ENCODE measurements at places on chromosomes 7 and 10.

GRCh38 chr7:98681951-98682350, 64.9 kb downstream of the NPTX2 start:
- no peak for DNase-seq

DNA sequence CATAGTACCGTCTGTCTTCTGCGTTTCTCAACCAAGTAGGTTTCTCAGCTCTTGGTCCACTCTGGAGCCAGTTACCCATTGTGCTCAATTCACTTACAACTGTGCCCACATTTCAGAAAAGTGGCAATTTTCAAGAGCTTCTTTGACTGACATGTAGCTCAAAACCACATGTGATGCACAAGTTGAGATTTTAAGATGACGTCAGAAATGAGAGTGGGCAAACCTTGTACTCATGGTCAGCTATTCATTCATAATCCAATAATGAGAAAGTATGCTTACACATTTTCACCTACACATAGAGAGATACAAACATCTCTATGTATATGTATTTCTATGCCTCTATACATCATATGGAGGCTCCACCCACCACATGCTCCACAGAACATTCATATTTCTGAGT, 487.2 kb upstream of the AKR1E2 start:
- no peak for DNase-seq

GRCh38 chr10:5547931-5548660, 23.3 kb downstream of the CALML3 start:
- DNase-seq = no peak

DNA sequence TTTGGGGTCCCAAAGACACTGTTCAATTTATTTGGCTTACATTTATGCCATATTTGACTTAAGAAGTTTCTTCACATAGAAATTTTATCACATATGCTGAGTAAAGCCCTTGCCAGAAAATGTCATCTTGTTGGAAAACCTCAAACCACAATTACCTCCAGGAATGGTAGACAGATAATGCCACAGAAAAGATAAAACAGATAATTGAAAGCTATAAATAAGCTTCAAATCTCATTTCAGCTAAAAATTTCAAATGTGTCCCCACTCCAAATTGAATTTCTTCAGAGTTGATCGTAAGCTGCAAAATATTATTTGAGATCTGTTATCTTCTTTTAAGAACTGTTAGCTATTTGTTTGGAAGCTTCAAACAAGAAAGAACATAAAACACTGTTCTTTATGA, 176.4 kb upstream of the PTN start:
- DNase-seq = no peak

DNA sequence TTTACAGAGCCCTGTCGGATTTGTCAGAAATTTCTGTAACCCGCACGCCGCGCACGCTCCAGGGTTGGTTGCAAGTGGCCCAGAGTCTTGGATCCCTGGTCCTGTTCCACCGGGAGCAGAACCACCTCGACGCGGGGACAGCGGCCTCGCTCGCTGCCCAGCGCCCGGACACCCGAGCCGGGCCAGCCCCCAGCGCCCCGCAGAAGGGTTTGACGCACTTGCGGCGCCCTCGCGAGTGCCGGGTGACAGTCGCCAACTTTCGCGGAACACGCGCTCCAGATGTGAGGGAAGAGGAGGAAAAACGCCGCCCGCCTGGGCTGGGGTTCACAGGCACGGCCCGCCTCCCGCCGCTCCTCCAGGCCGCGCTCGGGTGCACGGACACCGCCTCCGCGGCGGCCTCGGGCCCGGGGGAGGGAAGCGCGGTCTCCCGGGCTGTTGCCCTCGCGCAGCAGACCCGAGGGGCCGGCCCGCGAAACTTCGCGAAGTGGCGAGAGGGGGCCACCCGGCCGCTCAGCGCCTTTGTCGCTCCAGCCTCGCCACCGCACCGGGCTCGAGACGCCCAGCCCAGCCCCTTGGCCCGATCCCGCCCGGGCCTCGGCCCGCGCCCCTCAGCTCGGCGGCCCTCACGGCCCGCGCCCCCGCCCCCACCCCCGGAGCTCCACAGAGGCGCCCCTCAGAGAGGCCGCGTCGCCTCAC, 514 bp downstream of the RNF216 start:
- no peak for DNase-seq

DNA sequence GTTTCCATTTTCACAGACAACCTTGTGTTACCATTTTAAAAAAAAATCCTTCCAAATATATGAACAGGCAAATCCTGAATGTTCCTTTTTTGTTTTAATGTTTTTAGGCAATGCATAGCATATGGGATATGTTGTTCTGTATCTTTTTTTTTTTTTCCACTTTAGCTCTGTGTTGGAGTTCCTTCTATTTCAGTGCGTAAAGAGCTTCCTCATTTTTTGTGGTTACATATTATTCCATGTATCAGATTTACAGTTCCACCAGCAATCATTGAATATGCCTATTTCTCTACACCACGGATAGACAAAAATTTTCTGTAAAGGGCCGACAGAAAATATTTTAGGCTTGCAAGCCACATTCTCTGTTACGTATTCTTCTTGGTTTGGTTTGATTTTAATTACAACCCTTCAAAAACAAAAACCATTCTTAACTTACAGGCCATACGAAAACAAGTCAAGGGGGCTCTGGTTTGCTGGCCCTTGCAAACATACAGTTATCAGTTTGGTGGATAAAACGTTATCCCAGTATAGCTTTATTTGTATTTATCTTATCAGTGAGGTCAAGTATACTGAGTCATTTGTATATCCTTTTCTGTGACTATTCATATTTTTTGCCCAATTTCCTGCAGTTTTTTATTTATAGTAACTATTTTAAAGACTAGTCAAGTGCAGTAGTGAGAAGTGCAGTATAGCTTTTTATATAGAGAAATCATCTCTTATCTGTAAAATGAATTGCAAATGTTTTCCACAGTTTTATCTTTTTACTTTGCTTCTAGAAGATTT, 55.7 kb downstream of the RALA start:
- no peak for DNase-seq

DNA sequence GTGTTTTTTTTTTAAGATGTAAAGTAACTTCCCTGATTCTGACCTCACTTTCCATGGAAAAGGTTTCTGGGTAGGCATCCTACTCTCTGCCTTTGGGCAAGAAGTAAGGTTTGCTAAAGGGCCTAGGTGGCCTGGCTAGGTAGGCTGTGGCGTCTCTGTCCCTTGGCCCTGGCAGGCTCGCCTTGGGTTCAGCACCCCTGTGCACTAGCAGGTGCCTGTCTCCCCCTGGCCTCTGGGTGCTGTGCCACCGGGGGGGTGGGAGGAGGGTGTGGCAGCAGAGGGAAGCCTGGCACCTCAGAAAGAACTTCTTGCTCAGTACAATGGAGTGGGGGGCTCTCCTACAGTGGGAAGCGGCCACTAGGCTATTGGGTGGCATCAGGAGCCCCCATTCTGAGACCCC, 14.0 kb downstream of the TECPR1 start:
- no peak for DNase-seq

- no peak for DNase-seq
These were observed 83.8 kb upstream of the MACROH2A2 start for GRCh38 chr10:69968830-69969229.

DNA sequence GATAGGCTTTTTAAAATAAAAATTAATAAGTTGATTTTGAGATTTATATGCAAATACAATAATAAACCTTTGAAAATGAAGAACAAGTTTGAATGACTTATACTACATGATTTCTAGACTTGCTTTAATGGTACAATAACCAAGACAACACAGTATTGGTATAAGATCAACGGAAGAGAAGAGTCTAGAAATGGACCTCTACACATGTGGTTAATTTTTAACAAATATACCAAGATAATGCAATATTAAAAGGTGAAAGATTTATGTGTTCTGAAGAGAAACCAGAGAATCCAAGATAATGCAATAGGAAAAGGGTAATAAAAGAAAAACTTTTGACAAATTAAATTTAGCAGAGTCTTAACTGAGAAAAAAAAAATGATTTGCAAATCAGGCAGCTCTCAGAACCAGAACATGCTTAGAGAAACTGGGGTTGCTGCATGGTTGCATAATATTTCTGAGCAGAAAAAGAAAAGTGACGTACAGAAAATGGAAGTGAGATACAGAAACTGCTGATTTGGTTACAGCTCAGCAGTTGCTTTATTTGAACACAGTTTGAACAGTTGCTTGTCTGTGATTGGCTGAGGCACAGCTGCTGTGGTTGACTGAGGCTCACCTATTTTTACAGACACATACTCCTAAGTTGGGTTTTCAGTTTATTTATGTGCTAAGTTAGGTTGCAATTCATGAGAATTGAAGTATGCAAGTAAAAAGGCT, 365.9 kb downstream of the CRPPA start:
- no peak for DNase-seq

DNA sequence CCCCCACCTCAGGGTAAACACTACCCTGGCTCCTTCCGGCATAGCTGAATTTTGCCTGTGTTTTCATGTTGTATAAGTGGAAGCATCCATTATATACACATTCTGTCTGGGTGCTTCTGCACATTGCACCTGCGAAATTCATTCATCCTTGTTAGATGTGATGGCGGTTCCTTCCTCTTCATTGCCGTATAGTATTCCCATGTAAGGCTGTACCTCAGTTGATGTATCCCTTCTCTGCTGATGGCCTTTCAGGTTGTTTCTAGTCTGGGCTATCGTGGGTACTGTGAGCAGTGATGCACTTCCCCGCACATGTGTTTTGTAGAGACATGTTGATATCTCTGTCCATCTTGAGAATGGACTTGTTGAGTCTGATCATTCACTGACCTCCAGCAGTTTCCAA, 28.9 kb downstream of the ELFN1 start:
- DNase-seq = no peak

DNA sequence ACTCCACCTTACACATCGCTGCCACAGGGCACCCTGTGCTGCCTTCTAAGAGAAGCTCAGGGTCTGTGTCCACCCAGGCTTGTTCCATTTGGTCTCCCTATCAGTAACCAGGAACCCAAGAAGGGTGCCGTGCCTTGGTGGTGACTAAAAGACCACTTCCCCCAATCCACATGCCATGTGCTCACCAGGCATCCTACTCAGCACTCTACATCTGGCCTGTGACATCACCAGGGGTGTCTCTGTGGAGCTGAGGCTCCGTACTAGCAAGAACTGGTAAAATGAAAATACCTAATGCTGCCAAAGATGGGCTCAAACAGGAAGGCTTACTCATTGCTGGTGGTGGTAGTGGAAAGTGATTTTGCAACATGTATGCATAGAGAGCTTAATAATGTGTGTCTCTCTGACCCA, 19.0 kb upstream of the C10orf71 start:
- no peak for DNase-seq

DNA sequence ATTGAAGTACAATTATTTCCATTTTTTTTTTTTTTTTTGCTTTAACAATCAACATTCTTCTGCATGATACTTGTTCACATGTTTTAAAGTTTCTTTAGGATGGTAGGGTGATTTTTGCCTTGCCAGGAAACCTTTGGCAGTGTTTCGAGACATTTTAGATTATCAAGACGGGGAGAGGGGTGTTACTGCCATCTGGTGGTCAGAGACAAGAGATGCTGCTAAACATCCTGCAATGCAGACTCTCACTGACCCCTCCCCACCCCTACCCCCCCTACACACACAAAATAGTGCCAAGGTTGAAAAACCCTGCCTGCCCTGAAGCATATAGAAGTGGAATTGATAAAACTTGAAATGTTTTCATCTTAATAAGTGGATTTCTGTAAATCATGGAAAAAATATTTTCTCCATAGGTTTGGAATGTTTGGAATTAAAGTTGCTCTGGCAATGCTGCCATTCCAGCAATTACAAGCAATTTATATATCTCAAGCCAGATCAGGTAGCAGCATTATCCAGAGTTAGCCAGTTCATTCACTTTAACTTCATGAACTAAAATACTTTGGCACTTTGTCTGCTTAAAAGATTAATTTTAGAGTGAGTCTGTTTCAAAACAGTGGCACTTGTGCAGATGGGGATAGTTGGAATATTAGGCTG, 62.1 kb downstream of the SDHAF3 start:
- DNase-seq = peak; percentile 64

DNA sequence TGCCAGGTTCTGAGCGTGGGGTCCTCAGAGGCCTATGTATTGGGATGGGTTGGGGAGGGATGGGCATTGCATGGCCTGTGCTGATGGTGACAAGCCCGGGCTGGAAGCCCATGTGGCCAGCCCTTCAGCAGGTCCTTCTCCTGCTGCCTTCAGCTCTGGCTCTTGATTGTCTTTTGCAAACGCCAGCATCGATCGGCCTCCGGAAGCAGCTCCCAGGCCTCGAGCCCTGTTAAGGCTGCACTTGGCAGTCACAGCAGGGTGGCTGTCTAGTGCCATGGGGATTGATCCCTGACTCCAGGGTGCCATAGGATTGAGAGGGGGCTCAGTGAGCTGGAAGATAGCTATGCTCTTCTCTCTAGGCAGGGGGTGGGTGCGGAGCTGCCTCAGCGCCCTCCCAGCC, 51.4 kb downstream of the CDH23 start:
- no peak for DNase-seq

DNA sequence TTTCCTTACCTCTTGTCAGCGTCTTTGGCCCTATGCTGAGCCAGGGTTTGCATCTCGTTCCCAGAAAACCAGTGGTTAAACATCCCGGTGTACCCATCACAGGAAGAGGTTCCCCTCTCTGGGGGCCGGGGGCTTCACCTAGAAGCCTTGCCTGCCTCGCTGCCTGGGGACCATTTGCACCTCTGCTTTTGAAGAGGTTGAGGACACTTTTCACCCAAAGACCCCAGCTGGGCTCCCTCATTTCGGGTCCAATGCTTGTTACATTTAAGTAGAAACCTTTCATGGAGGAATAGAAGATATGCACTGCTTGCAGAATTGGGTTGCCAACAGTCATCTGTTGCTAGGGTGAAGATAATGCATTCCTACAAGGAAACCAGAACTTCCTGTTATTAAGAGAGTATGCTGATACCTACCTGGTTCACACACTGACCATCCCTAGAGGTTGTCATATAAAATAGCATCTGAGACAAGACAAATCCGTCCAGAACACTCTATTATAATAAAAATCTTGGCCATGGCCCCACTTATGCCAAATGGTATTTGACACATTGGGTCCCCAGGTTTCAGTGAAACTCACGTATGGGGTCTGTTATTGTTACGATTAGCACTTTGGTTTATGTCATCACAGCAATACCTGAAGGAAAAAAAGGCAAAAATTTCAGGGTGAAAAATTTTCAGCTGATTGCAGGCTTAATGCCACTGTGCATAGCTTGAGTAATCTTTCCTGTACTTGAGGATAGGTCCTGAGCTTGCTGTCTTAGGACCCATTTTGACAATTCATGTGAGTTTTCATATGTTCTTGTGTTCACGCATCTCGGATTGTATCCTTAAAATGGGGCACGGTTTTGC, 917 bp downstream of the ZNF365 start:
- no peak for DNase-seq

- DNase-seq = no peak
These were observed 106.5 kb downstream of the SMURF1 start for GRCh38 chr7:99037327-99037940.

- DNase-seq = no peak
These were observed 161.7 kb downstream of the FAM107B start for GRCh38 chr10:14612873-14613587.

GRCh38 chr7:134328900-134329299, 12.2 kb upstream of the SLC35B4 start:
- no peak for DNase-seq

Data from COR-L47 (cell line).